ENCODE measurements at places on chromosomes 2 and 18.

DNA sequence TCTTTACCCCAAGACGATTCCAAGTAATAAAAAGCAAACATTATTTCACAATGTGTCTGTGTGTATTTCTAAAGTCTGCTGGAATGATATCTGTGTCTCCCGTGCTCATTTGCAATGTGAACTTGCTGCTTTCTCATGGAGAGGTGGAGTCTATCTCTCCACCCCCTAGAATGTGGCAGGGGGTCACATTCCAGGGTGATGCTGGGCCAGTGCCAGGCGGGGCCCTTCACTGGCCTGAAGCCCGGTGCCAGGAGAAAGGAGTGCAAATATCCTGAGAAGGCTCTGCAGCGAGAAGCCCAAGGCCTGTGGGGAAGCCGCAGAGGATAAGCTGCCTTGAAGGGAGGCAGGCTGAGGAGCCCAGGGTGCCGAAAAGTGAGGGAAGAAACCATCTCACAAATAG, 26.8 kb upstream of the LDLRAD4 start:
- DNase-seq = no peak

DNA sequence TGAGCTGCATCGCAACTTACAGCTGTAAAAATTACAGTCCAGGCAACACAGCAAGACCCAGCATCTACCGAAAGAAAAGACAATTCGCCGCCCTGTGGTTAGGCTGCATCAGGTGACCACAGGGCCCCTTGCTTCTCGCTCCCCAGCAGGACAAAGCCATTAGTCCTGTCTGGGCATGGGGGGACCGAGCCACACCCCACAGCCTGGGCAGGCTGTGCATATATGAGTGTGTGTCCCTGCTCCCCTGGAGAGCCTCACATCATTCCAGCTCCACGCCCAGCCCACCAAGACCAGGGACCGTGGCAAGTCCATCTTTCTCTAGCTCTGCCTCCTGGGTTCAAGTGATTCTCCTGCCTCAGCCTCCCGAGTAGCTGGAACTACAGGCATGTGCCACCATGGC, 33.9 kb downstream of the SNORC start:
- no peak for DNase-seq

- DNase-seq = peak; percentile 52
These were observed 198.7 kb downstream of the PTGR3 start for GRCh38 chr18:75010278-75010677.

GRCh38 chr2:108905906-108906305, 83.1 kb downstream of the EDAR start:
- no peak for DNase-seq

DNA sequence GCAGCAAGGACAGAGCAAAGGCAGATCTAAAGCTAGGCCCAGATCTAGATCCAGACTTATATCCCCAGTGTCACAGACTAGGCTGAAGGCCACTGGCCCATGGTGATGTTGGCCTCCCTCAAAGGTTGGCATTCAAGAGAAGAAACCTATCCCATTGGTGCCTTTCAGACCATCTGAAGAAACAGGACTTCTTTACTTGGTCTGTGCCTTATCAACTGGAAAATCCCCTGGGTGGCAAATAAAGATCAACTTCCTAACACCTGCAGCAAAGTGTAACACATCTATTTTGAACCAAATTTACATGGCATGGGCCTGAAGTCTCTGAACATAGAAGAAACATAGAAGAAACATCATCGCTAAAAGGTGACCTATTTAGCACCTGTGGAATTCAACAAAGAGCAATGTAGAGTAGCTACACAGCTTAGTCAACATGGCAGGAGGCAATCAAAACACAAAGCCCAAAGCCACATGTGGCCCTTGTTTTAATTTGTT, 35.8 kb downstream of the METTL4 start:
- no peak for DNase-seq

DNA sequence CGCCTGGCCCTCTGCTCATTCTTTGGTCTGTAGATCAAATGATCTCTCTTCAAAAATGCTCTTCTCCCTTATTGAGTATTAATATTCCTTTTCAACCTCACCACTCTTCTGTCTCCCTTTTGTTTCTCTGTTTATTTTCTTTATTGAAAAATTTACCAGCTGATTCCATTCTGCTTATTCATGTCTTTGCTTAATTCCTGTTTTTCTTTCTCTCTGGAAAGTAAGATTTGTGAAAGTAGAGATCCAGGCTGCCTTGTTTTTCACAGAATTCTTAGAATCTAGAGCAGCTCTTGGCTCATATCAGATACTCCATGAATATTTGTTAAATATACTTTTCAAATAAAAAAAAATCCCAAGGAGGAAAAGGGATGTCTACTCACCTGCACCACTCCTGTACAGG, 157.0 kb downstream of the DOCK10 start:
- no peak for DNase-seq

- DNase-seq = no peak
These were observed 576.3 kb upstream of the CNTNAP5 start for GRCh38 chr2:123448801-123449200.

- DNase-seq = no peak
These were observed 40.7 kb upstream of the TRIM43 start for GRCh38 chr2:95551055-95551568.

DNA sequence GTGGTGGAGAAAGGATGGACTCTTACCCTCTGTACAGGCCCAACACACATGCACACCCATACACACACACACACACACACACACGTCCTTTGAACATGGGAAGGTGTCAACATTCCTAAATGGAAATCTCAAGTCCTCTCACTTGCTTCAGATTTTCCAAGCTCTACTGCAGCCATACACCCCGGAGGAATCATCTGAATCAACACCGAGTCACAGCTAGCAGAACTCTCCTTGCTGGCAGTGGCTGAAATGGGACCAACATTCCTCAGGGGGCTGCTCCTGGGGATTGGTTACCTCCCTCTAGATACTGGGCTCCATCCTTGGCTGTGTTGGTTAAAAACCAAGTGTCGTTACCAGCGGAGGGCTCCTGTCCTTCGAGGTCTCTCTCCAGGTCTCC, 112.7 kb downstream of the BCL11A start:
- DNase-seq = no peak

All from foreskin melanocyte (primary cell).